Naive thymus-derived CD8-positive, alpha-beta T cell (primary cell): ENCODE measurements at places on chromosomes 1 and 21. TPM values are rescaled to one million over a fixed set of nuclear protein-coding genes. Genes with fewer than 3 reads are reported as not detected.

Gene LCE6A
- total RNA-seq, result not detected

Gene ACTL8
- not detected for total RNA-seq

Gene SLC45A3
- total RNA-seq, result 0.25 TPM

Gene VWA5B1
- not detected for total RNA-seq

Gene KCNE2
- not detected for total RNA-seq

Gene SF3B4
- total RNA-seq, result 50.5 TPM

Gene COL8A2
- 0.31 TPM for total RNA-seq

Gene SIM2
- not detected for total RNA-seq

Gene LCE3D
- not detected for total RNA-seq

Gene LCE1D
- not detected for total RNA-seq

Gene C8A
- not detected for total RNA-seq

Gene CHODL
- total RNA-seq, result not detected

Gene PCAT6
- not detected for total RNA-seq

Gene WNT3A
- total RNA-seq, result not detected

Gene RGSL1
- not detected for total RNA-seq

Gene FBLIM1
- not detected for total RNA-seq

Gene PRR9
- total RNA-seq, result not detected

Gene OR6N1
- not detected for total RNA-seq

Gene E2F2
- 0.14 TPM for total RNA-seq

Gene NID1
- 0.08 TPM for total RNA-seq

Gene CELA2A
- total RNA-seq, result not detected

Gene FMO2
- not detected for total RNA-seq

Gene RNU1-2
- total RNA-seq, result 3,916 TPM

Gene MIXL1
- not detected for total RNA-seq

Gene TMEM51
- not detected for total RNA-seq

Gene FAM78B
- total RNA-seq, result 0.27 TPM
